ENCODE measurements at places on chromosomes 13 and 19.

DNA sequence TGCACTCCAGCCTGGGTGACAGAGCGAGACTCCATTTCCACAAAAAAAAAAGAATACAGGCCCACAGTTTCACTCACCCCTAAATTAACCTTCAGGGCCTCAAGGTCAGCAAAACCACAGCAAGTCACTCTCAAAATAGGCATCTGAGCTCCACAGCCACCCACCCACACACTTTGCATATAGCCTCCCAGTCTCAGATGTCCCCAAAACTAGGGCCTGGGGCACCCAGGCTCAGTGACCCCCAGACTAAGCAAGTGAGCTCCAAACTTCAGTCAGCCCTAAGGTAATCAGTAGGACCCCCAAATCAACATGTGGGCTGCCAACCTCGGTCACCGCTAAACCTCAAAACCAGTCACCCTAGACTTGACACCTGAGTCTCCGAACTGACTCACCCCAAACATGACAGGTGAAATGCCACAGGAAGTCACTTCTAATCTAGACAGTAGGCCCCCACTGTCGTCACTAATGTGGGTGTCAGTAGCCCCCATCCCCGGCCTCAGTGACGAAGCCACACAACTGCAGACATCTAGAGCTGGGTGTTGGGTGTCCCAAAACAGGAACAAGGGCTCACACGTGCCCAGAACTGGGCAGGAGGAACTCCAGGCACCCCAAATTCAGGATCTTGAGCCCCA, 13.9 kb downstream of the RABAC1 start:
- DNase-seq, result no peak

- DNase-seq, result no peak
Measured at GRCh38 chr13:80436571-80437169, 95.7 kb upstream of the SPRY2 start.

DNA sequence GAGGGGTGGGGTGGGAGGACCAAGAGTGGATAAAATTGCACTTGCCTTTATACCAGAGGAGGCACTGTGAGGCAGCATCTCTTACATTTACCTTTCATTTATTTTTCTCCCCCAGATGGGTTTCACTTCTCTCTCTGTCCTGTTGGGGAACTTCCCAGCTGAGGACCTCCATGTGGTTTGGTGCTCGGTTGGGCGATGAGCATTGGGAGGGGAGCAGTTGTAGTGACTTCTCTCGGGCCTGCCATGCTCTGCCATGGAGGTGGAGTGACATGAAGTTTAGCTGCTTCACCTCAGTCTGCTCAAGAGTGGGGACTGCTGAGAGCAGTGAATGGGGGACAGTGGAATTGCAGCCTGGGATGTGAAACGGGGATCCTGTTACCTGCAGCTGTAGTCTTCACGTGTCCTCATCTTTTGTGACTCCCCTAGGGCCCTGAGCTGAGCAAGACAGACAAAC, 23.1 kb upstream of the CXCL17 start:
- no peak for DNase-seq

DNA sequence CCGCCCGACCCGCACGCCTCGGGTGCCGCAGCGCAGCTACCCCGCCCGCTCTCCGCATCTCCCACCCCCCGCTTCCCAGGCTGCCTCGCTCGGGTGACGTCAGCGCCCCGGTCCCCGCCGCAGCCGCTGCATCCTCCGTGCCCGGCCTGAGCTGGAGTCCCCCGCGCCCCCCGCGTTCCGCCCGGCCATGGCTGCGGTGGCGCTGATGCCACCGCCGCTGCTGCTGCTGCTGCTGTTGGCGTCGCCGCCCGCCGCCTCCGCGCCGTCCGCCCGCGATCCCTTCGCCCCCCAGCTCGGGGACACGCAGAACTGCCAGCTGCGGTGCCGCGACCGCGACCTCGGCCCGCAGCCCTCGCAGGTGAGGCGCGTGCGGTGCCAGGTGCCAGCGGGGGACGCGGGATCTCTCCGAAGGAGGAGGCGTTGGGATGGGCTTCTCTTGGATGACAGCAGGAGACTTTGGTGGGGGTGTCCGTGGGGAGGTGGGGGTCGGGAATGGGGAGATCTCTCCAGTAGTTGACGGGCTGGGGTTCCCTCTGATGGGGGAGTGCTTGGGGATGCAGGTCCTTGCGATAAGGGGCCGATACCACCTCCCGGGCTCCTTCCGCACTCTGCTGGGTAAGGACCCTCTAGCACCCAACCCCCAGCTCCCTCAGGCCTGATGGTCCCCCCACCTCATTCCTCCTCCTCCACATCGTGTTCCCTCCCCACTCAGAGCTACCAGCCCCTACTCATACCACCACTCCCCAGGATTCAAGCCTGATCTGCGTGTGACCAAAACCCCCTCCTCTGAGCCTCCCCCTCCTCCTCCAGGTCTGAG, at the start of gene TMEM59L:
TSS of gene TMEM59L (plus strand) at position 99 of the 817 bp plus-strand sequence. CDS start at position 188, 89 bp downstream.
- no peak for DNase-seq

DNA sequence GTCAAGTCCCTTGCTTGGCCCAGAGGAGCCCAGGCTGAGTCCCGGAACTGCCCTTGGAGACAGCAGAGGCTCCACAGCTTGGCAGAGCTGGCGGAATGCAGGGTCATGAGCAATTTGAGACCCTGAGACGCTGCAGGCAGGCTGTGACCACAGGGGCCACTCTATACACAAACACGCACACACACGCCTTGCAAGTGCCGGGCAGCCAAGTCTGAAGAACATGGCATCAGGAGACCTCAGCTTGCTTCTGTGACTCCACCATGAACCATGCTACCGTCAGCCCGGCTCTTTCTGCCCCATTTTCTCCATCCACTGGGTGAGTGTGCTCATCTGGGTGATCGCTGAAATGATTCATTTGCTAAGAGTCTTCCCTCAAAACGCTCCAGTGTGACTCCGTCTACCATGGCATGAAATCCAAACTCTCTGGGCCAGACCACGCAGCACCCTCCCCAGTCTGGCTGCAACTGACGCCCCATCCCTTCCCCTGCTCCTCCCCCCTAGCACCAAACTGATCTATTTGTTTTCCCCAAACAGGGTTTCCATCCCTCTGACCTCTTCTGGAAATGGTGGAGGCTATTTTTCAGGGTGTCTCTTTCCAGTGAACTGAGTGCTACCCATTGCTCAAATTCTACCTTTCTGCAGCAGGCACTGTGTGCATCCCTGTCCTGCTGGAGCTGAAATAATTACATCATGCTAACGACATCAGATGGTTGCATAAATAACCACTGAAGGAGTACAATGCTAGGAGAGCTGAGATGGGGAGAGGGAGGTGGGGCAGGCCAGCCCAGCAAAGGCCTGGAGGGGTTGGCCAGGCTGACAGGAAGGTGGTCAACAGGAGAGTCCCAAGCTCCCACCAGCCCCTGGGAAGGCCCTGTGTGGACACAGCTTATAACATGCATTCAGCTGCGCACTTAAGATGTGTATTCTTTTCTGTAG, 3.1 kb downstream of the CARS2 start:
- no peak for DNase-seq

DNA sequence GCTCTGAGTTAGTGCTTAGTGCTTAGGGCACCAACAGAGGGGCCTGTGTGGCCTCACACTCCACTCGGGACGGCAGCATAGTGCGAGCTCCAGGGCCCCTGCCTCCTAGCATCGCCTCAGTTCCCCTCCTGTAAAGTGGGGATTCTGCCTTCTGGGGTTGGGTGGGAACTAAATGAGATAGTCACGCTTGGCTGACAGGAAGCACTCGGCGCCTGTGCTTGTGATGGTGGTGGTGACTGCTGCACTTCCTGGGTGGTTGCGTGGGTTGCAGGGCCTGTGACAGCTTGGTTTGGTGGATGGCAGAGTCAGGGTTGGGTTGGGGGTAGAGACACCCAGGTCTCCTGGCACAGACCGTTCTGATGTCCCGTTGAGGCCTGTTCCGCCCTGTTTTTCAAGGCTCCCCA, 7.7 kb downstream of the PLEKHF1 start:
- DNase-seq, result no peak

- no peak for DNase-seq
Measured at GRCh38 chr13:37173214-37173613, 67.8 kb upstream of the CSNK1A1L start.

GRCh38 chr19:42529248-42529764, 1.0 kb upstream of the CEACAM1 start:
- DNase-seq, result no peak

DNA sequence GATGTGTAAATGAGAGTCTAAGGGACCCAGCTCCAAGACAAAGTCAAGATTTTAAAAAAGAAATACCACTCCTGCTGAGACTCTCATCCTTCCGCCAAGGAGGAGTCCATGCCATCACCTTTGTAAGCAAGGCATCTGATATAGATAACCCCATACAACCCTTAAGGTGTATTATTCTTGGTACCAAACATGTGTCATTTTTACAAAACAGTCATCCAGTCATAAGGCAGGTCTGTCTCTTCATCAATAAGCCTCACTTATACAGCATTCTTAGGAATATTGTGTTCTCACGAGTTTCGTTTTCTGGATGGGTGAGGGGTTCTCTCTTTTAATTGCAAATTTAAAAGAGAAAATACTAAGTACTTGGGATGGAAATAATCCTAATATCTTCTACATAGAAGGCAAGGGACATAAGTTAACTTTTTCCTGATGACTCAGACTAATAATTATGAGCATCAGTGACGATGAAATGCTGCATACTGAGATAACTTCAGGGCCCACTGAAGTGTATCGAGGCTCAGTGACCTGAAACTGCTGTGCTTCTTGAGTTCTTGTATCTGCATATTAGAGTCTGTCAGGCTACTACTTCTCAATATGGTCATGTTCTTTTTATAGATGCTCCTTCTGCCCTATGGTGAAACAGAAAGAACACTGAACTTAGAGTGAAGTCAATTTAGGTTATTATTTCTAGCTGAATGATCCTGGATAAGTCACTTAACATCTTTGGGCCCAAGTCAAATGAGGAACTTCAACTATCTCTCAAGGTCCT, 166.6 kb downstream of the KLF12 start:
- no peak for DNase-seq

- no peak for DNase-seq
Measured at GRCh38 chr13:48829536-48829935, 146.2 kb upstream of the FNDC3A start.

GRCh38 chr13:113928685-113929627, 44.9 kb downstream of the C13orf46 start:
- peak; percentile 93 for DNase-seq

- no peak for DNase-seq
Measured at GRCh38 chr19:48595833-48596232, 10.7 kb upstream of the SPACA4 start.

DNA sequence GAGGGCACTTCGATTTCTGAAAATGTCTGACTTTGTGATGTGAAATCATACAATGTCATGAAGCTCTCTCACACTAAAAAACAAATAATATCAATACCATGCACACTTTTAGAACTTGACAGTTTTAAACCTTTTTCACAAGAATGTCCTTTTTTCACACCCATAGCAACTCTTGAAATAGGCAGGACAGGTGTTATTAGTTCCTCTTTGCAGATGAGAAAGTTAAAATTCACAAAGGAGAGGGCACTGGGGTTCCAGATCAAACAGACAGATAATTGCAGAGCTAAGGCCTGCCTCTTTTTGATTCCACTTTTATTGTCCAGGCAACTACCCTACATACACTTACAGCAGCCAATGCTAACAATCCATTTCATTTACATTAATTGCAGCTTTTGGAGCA, 142.8 kb downstream of the KLF12 start:
- no peak for DNase-seq

- no peak for DNase-seq
Measured at GRCh38 chr19:12912571-12912970, 6.5 kb downstream of the SYCE2 start.

- DNase-seq, result no peak
Measured at GRCh38 chr19:37551129-37551993, 43.2 kb downstream of the ZNF571 start.

DNA sequence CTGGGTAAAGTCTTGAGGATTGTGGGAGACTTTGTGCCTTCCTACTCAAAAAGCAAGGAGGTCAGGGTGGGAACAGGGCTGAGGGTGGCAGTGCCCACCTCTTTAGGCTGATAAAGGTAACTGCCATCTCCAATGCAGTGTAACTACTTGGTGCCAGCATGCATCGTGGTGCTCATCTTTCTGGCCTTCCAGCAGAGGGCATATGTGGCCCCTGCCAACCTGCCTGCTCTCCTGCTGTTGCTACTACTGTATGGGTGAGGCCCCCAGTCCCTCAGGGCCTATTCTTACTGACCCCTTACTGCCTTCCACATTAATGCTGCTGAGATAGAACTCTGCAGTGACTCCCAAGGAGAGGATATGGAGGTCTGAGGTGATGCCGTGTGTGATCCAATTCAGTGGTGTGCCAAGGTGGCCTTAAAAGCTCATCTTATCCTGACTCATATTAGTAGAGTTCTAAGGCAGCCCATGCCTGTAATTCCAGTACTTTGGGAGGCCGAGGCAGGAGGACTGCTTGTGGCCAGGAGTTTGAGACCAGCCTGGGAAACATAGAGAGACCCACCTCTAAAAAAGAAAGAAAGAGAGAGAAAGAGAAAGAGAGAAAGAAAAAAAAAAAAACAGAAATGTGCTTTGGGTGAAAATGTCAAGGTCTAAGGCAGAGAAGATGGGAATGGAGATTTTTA, 9.7 kb upstream of the ARHGAP45 start:
- DNase-seq, result no peak

GRCh38 chr13:114315074-114315785, 927 bp downstream of the CHAMP1 start:
- no peak for DNase-seq

GRCh38 chr13:110179116-110179856, 127.7 kb downstream of the COL4A1 start:
- DNase-seq, result no peak

GRCh38 chr19:50652722-50653121, 3.5 kb downstream of the C19orf81 start:
- no peak for DNase-seq

DNA sequence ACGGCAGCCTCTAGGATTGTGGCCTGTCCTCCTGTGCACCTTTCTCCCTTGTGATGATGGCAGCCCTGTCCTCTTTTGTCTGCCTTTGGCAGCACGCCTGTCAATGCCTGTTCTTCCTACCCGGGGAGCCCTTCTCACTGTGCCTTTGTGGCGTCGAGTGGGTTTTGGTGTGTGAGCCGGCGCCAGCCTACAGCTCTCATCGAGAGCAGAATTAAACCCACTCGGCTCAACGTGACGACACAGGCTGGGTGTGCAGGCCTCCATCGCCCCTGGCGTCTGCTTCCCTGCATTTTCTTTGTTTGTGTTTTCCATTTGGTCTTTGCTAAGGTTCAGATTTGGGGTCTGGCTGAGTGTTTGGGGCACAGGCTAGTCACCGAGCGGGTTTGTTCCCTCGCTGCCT, 34.4 kb downstream of the AP1M1 start:
- DNase-seq, result no peak

- no peak for DNase-seq
Measured at GRCh38 chr13:24119626-24120508, 40.7 kb upstream of the SPATA13 start.

DNA sequence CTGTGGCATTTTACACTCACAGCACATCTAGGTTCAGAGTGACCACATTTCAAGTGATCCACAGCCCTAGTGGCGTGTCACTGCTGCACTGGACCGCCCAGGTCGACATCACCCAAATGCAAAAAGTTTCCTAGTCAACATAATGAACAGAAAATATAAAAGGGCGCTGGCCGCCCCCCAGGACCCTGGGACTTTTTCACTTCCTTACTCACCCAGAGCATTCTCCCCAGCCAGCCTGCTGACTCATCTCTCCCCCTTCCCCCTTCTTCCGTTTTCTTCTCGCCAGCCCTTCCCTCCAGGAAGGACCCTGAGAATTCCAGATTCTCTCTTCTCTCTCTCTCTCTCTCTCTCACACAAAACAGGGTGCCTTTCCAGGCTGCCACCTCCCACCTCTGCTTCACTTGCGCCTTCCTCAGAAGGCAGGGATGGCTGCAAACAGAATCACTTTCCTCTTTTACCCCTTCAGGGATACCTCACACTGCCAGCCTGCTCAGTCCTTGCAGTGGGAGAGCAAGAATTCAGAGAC, 21.0 kb upstream of the GRWD1 start:
- no peak for DNase-seq

- no peak for DNase-seq
Measured at GRCh38 chr13:25920277-25920676, 131.5 kb downstream of the SHISA2 start.
